ENCODE measurements at places on chromosomes 11 and 22. TPM values are rescaled to one million over a fixed set of nuclear protein-coding genes. Genes with fewer than 3 reads are reported as not detected.

DNA sequence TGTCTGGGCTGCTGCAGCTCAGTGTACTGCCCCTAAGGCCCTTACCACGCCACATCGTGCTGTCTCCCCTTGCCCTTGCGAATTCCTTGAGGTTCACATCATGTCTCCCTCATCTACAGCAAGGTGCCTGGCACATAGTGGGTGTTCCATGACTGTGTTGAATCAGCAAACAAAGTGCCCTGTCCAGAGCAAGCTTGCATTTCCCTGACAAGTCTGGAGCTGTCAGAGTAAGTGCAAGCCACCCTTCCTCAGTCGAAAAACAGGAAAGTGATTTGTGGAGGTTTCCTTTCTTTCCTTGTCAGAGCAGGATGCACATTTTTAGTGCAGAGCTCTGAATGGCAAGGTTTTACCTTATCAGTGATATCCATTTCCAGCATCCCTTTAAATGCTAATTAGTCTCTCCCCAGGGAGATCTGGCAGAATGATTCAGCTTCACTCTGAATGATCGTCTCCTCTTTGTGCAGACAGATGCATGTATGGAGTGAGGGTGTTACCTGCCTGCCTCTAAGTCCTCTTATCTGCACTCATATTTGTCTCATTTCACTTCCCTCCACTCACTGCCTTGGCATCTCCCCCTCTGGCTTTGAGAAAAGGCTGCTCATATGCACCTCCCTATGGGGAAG, 331.2 kb downstream of the TMEM135 start:
- peak; percentile 95 for DNase-seq

- no peak for DNase-seq
Measured at GRCh38 chr22:36726007-36726380, 22.4 kb upstream of the CACNG2 start.

DNA sequence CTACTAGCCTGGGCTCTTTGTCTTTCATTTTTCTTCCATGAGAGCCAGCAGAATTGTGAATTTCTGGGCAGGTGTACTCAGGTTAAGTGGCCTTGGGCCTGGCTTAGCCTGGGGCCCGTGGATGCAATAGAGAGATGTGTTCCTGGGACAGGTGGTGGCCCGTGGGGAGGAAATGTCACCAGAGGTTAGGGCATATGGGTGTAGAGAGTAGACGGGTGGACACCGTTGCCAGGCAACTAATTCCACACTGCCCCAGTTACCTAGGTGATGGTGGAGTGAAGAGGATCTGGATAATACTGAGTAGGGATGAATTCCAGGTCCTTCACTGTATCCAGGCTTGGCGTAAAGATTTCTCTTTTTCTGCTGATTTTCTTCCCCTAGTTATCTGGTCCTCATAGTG, 175.0 kb downstream of the INSC start:
- no peak for DNase-seq

- DNase-seq = no peak
Measured at GRCh38 chr11:64915376-64915887, 1.6 kb downstream of the ATG2A start.

DNA sequence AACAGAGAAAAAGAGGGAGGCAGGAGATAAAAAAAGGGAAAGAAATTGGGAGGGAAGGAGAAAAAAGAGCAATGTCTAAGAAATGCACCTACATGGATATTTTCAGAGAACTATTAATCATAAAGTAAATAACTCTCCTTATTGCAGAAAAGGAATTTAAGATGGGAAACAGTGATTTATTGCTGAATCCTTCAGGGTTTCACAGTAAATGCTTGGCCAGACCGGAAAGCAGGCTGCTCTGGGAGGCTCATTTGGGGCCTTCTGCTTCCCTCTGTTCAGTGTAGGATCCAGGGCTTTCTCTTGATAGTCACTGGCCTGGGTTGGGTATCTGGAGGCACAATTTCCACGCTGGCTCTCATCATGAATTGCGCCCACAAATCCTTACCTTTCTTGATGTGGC, 324.3 kb upstream of the SORL1-AS1 start:
- no peak for DNase-seq

GRCh38 chr11:37988031-37988430, 1390.0 kb upstream of the RAG2 start:
- DNase-seq = peak; percentile 54

DNA sequence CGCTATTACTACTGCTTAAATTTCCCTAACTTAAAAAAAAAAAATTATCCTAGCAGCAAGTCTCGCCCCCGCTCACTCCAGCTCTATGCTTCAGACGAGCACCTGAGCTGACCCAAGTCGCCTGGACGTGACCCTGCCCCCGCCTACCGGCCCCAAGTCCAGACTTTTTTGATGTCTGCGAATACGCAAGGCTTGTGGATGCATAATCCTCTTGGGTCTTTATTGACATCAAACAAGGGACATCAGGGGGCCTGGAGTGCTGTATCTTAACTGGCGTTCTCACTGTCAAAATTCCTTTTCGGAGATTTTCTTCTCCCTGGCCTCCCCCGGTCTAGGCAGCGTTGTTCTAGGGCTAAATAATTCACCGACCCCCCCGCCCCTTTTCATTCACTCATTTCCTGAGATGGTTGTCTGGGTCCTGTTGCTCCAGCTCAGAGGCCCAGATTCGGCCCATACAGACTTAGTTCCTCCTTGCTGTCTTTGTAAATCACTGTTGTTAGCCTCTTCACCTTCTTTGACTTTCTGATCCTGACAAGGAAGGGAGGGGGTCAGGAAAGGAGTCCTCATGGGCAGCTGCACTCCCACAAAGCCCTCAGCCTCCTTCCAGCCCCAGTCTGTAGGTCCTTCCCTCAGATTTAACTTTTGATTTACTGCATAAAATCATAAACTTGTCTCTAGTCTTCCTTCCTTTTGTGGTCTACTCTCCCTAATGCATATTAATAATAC, 601 bp upstream of the LRP4 start:
- DNase-seq = no peak

DNA sequence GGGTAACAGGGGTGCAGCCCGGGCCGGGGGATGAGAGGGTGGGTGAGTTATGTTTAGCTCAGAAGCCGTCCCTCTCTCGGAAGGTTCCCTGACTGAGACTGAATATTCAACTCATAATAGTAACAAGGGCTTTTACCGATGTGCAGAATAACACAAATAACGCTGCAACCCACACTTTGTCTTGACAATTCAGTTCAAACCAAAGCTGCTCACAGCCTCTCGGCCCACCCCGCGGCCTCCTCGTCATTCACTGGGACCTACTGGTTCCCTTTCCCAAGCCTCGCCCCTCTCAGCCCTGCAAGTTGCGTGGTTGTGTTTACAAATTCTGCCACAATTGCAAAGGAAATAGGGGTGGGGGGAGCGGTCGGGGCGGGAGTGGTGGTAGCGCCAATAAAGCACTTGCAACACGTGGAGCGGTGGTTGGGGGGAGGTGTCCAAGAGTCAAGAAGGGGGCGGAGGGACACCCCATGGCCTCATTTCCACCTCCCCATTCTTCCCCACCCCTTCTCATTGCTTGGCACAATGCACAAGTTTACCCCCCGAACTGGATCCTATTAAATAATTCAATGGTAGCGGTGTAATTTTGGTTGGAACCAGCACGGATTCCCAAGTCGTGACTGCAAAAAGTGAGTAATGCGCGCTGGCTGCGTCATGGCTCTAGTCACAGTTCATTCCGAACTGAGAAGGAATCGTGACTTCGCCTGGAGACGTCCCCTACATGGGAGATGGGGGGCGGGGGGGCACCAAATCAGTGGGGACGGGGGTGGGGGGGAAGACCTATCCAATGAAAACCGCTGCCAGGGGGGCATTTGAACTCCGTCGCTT, 102.0 kb upstream of the HSD17B12 start:
- DNase-seq = peak; percentile 48

OR52I1 gene
- total RNA-seq = not detected

DNA sequence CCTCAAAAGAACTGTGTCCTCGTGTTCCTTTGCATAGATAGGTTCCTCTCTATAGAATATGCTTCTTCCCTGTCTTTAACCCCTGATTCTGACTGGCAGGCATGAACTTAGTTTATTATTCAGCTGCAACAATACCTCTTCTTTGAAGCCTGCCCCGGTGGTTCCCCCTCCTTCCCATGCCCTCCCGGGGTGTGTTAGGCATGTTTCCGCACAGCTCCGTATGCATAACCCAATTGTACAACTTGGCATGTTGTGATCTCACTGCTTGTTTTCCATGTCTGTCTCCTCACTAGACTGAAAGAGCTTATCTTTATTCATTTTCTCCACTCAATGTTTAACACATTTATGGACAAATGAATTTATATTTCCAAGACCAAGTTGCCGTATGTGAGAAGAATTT, 72.6 kb downstream of the DEPDC5 start:
- peak; percentile 64 for DNase-seq

- no peak for DNase-seq
Measured at GRCh38 chr11:11293798-11294550, 59.1 kb downstream of the CSNK2A3 start.

ASRGL1 gene
- 0.20 TPM for total RNA-seq

DNA sequence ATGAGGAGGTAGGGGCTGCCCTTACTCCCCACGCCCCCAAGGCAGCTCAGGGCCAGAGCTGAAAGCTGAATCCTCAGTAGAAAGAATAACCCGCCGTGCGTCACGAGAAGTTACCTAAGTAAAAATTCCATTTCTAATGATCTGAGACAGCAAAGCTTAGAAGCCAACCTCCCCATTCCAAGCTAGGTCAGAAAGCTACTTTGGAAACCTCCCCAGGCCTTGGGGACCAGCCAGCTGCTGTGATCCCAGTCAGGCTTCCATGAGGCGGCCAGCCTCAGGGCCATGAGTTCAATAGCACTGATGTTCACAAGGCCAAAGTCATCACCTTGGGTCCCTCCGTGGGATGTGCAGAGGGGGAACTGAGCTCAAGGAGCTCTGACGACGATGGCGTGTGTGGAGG, 6.9 kb downstream of the SHISAL1 start:
- DNase-seq = no peak

DNA sequence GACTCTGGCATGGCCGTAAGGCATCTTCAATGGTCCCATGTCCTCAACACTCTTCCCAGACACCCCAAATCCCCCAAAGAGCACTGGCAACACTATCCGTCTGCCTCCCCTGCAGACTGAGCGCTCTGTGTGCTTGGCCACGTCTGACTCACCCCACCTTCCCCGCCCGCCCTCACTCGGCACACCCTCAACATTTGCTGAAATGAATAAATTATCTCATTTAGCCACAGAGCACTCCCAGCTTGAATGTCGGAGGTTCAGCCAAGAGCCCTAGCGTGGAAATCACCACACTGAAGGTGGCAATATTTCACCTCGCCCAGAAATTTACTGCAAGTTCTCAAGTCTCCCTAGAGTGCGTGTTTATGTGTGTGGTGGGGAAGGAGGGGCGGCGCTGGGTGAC, 46.6 kb upstream of the TCF20 start:
- DNase-seq = peak; percentile 44

GRCh38 chr11:44506375-44507016, 59.0 kb upstream of the CD82 start:
- DNase-seq = no peak

DNA sequence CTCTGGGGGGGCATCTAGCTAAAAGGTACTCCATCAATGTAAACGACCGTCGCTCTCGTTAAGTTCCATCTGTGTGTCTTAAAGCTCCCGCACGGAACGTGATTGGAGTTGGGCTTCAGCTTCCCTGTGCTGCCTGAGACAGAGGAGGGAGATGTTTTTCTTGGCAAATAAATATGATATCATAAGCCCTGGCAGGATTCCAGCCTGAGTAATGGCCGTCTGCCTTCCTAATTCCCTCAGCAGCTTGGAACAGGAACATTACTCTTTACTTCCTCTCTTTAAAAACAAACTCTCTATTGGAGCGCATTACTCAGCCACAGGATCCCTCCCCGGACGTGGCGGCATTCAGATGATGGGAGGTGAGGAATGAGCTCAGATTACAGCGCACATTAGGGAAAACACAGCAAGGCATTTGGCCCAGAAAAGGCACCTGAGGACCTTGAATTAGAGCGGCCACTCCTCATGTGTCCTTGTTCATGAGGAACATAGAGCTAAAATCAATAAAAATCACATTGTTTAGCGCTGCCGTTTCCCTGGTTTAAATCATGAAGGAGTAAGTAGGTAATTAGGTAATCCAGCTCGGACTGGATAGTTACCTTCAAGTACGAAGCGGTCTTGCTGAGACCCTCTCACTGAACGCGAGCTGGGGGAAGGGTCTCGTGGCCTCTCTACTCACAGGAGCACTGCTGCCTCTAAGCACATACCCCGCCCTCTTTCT, 230.4 kb downstream of the ST3GAL4 start:
- peak; percentile 80 for DNase-seq

KRTAP5-10 gene
- not detected for total RNA-seq

GRCh38 chr22:39437791-39438704, 18.8 kb upstream of the MGAT3 start:
- no peak for DNase-seq

LGR4 gene
- total RNA-seq = 29.0 TPM

FGF19 gene
- 0.17 TPM for total RNA-seq

PHLDB1 gene
- 59.2 TPM for total RNA-seq

DNA sequence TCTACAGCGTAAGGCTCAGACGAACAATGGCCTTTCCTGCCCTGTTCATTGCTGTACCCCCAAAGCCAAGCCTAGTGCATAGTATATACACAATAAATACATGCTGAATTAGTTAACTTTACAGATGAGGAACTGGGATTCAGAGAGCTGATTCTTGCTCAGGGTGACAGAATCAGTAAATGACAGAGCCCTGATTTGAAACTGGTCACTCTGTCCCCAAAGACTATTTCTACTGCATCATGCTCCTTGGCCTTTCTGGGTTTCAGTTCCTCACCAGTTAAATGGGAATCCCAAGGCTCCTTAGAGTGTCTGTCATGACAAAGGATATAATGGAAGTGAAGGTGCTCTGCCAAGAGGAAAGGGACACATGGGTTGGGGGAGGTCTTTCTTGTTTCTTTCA, 50.5 kb upstream of the TSKU start:
- no peak for DNase-seq

OR8D4 gene
- total RNA-seq = not detected

DNA sequence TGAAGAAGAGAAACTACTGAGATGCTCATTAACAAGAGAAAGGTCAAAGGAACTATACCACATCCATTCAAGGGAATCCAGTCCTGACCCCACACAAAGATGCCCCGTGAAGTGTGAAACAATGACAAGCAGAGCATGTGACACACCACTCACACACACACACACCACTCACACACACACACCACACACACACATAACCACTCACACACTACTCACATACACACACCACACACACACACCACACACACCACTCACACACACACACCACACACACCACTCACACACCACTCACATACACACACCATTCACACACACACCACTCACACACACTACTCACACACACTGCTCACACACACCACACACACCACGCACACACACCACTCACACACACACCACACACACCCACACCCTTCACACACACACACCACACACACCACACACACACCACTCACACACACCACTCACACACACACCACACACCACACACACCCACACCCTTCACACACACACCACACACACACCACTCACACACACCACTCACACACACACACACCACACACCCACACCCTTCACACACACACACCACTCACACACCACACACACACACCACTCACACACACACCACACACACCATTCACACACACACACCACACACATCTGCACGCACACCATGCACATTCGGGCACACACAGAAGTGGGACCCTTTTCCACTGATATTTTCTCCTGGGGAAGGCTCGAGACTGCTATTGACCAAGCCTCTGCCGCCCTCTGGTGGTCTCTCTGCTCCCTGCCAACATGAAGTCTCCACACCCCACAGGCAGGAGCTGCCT, 32.0 kb upstream of the COMT start:
- peak; percentile 44 for DNase-seq

All from foreskin keratinocyte (primary cell).